ENCODE measurements at places on chromosomes 6 and 20. TPM values are rescaled to one million over a fixed set of nuclear protein-coding genes. Genes with fewer than 3 reads are reported as not detected.

Gene RPS10
- total RNA-seq, result 3,560 TPM

Gene RAD21L1
- 0.98 TPM for total RNA-seq

Gene METTL24
- total RNA-seq, result not detected

Gene RAET1L
- not detected for total RNA-seq

Gene TRAM2
- total RNA-seq, result 58.0 TPM

Gene ELMO2
- total RNA-seq, result 34.3 TPM

Gene FAM162B
- total RNA-seq, result not detected

Gene ESR1
- total RNA-seq, result not detected

Gene NRM
- 29.2 TPM for total RNA-seq

Gene IL17F
- total RNA-seq, result not detected

Gene ZSCAN16
- total RNA-seq, result 4.2 TPM

Gene DLL1
- total RNA-seq, result 2.7 TPM

Gene PRICKLE4
- 0.12 TPM for total RNA-seq

Gene SLC22A23
- 0.72 TPM for total RNA-seq

Gene ASF1A
- total RNA-seq, result 57.2 TPM

Gene KCNK5
- total RNA-seq, result 0.12 TPM

Gene C2
- total RNA-seq, result not detected

Gene C6orf132
- total RNA-seq, result not detected

Gene KHDRBS2
- total RNA-seq, result not detected

Gene ERVFRD-1
- total RNA-seq, result not detected

Gene SYCP2L
- 0.49 TPM for total RNA-seq

Gene ALDH8A1
- 0.12 TPM for total RNA-seq

Gene BTN1A1
- not detected for total RNA-seq

Gene SLC52A3
- not detected for total RNA-seq

Gene SRMS
- total RNA-seq, result not detected

Gene CST4
- not detected for total RNA-seq

Gene FAM83D
- 125 TPM for total RNA-seq

Gene MUC21
- total RNA-seq, result not detected

Gene ZC3H12D
- total RNA-seq, result 0.48 TPM

Gene HFE
- 11.6 TPM for total RNA-seq

Gene MLN
- total RNA-seq, result not detected

Gene C6orf58
- total RNA-seq, result not detected

Gene PRRT1
- total RNA-seq, result not detected

Gene SOX18
- 0.12 TPM for total RNA-seq

Gene JAG1
- 3.0 TPM for total RNA-seq

Gene ARMC12
- not detected for total RNA-seq

Gene BPIFA1
- total RNA-seq, result not detected

Gene HLA-DOA
- total RNA-seq, result not detected

Gene GTSF1L
- not detected for total RNA-seq

Gene RAB44
- not detected for total RNA-seq

Gene TP53TG5
- total RNA-seq, result not detected

Gene DZANK1
- 3.2 TPM for total RNA-seq

Gene SIRPB2
- total RNA-seq, result not detected

Gene SIM1
- not detected for total RNA-seq

Gene ABHD16B
- not detected for total RNA-seq

Gene ISM1
- total RNA-seq, result 0.39 TPM

Gene DEFB124
- not detected for total RNA-seq
